ENCODE measurements at places on chromosomes 16 and 17.
A peak's percentile ranks its signal among the peaks of the same experiment; 100 is the strongest.

DNA sequence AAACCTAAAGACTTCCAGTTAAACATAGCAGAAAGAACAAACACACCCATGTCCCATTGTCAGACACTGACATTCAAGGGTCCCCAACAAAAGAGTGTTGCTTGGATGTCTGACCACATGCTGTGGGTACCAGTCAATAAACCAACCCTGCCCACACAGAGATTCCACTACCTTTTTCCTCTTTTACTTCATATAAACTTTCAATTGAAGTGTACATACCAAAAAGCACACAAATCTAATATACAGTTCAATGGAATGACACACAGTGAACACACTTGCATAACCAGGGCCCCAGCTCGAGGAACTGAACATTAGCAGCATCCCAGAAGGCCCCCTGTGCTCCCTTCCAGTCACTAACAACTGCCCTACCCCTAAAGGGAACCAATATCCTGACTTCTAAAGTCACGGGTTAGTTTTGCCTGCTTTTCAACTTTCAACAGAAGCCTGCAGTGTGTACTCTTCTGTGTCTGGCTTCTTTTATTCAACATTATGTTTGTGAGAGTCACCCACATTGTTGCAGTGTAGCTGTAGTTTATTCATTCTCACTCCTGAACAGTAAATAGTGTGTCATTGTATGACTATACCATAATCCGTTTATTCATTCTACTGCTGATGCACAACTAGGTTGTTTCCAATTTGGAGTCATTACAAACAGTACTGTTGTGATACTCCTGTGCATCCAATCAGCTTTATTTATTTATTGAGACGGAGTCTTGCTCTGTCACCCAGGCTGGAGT lies 18.0 kb downstream of the CFDP1 start:
- no peak for DNase-seq

GRCh38 chr17:59493867-59494266 lies 71.5 kb upstream of the DHX40 start:
- no peak for DNase-seq

- DNase-seq, result no peak
Observed at GRCh38 chr16:23323224-23324030, 21.3 kb downstream of the SCNN1B start.

DNA sequence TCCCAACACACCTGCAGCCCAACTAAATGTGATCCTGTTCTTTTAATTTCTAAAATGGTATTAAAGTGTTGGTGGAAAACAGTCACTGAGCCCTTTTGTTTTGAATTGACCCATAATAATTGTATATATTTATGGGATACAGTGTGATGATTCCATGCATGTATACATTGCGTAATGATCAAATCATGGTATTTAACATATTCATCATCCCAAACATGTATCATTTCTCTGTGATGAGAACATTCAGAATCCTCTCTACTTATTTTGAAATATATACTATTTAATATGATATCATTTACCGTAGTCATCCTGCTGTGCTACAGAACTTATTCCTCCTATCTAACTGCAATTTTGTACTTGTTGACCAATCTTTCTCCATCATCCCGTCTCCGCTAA lies 14.0 kb upstream of the MYH10 start:
- no peak for DNase-seq

DNA sequence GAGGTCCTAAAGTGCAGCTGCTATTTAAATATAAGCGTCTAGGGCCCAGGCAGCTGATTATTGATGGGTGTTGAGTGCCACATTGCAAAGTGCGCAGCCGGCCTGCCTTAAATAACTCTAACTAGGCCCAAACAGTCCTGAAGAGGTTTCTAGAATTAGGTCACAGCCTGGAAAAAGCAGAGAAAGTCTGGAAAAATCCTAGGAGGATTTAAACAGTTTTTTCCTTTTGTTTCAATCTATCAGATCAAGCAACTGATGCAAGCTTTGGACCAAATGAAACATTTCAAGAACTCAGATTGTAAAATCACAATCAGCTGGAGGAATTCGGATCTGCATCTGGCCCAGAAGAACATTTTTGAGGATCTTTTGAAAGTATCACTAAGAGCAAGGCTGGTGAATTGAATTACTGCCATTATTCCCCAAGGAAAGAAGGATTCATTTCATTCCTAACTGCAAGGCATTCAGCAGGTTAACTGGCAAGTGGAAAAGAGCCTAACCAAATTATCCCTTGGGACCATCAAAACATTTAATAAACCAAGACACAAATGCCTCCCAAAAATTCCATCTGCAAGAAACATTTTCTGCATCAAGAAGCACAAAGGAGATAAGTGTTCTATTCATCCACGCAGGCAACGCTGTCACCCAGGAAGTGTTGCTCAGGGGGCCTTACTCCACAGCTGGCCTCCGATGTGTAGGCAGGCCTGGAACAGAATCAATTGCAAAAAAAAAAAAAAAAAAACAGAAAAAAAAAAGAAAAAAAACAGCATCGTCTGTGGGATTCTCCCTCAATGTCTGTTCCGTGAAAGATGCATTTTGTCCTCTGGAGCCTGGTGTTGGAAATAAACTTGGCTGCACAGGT lies 46.1 kb downstream of the IRX3 start:
- DNase-seq, result no peak

- no peak for DNase-seq
Observed at GRCh38 chr17:75087182-75087557, 584 bp upstream of the SLC16A5 start.

DNA sequence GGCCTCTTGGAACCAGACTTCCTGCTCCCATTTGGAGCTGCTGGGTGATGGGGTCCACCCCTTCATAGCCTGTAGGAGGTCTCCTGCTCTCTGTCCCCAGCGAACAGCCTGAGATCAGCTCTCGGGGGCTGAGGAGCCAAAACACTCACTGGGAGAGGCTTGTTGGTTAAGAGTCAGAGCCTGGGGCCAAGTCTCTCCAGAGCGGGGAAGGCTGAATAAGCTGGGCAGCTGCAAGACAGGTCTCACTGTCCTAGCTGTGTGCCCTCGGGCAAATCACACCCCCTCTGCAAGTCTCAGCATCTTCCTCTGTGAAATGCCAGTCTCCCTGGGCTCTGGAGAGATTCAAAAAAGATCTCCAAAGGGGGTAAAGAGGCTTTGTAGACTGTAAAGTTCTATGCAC lies 174.6 kb downstream of the WSCD1 start:
- no peak for DNase-seq

DNA sequence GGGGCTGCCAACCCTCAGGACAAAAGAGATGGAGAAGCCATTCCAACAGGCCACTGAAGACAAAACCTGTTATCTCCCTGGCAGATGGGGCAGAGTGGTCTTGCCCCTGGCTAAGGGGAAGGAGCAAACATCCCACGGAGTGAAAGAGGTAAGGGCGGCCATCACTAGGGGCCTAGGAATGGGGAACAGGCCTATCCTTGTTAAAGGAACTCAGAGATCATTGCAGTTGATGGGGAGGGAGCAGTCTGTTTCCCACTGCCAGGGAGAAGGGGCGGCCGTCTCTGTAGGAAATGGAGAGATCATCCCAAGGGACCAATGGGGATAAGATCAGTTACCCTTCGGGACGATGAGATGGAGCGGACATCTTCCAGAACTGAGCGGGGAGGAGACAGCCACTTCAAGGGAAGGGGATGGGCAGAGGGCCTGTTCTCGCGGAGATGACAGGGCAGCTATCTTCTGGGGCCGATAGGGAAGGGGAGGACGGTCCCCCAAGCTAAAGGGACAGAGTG lies 581 bp upstream of the TMEM208 start:
- no peak for DNase-seq

DNA sequence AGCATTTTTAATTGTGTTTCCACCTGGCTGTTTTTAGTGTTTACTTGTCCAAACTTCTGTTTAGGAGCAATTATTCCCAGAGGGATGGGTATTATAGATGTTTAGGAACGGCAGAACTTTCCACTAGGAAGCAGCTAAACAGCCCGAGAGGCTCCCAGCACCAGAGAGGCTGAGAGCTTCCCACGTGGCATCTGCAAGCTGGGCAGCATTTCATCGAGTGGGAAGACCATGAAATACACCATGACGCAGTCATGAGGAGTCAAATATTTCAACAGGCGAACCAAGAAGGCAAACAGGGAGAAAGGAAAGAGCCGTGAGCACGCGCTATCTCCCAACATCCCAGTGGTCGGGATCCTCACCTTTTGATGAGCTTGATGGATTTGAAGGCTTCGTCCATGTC lies 24.1 kb downstream of the TMEM204 start:
- DNase-seq, result no peak

GRCh38 chr16:3578121-3578520 lies 918 bp upstream of the NLRC3 start:
- peak; percentile 33 for DNase-seq

DNA sequence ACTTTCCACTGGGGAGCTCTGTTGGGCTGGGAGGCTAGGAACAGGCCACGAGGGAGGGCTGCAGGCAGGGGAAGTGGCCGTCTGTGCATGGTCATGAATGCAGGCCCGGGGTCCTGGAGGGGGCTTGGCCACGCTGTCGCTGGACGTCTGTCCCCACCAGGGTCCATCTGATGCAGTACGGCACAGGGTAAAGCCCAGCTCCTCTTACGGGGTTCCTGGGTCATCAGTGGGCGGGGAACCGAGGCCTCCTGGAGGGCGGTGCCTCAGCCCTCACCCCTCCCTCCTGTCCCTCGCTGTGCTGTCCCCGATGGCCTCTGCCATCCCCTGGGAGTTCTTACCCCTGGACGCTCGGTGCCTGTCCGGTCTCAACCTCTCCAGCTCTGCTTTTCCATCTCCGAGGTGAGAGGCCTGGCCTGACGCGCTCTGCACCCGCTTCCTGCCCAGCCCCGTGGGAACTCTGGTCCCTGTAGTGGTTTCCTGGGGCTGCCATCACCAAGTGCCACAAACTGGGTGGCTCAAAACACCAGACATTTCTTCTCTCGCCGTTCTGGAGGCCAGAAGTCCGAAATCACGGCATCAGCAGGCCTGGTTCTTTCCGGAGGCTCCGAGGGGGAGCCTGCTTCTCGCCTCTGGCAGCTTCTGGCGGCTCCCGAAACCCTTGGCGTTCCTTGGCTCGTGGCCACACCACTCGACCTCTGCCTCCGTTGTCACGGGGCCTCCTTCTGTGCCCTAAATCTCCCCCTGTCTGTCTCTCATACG lies 182.8 kb downstream of the SEC14L1 start:
- no peak for DNase-seq

- no peak for DNase-seq
Observed at GRCh38 chr17:71252436-71252835, 868.4 kb upstream of the SOX9 start.

DNA sequence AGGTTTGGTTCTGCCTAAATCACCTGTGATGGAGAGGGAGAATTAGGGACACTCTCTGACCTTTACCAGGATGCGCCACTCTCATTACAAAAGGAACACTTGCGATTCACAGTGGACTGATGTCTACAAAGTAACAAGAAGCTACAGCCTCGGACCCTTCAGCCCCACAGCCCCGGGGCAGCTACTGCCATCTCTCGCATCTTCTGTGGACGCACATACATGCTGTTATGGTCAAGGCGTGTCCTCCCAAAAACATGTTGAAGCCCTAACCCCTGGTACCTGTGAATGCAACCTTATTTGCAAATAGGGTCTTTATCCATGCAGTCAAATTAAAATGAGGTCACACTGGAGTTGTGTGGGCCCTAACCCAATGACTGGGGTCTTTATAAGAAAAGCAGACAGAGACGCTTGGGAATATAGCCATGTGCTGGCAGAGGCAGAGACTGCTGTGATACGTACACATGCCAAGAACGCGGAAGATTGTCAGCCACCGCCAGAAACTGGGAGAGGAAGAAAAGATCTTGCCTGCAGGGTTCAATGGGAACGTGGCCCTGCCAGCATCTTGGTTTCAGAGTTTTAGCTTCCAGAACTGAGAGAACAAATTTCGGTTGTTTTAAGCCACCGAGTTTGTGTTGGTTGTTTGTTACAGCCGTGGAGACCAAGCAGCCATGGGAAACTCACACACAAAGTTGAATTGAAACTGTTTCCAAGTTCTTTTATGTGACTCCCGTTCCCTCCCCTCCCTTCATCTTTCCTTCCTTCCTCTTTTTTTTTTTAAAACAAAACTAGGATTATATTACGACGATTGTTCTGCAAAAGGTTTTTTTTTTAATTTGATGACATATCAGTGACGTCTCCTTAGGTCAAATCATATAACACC lies 23.1 kb downstream of the ATP2C2 start:
- DNase-seq, result no peak

- no peak for DNase-seq
Observed at GRCh38 chr17:57557834-57558681, 187.0 kb downstream of the CCDC182 start.

DNA sequence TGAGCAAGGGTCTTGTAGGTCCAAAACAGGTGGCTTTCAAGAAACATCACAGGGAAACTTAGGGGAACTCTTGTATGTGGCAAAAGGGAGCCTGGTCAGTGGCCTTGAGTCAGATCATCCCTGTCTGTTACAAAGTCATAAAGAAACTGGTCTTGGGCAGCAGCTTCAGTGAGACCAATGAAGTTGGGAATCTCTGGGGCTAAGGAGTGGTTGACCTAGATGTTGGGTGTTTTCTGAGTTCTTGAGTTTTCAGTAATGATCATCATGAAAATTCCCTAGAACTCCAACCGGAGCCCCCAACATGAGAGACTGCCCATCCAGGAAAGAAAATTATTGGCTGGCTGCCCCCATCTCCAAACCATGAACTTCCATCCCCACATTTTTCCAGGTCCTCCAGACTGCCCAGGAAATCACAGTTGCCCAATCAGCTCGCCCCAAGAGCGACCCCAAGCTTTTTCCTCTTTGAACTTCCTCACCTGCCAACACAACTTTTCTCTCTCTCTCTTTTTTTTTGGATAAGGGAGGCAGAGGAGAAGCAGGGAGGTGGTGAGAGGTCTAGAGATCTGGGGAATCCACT lies 3.9 kb downstream of the CCR7 start:
- no peak for DNase-seq

DNA sequence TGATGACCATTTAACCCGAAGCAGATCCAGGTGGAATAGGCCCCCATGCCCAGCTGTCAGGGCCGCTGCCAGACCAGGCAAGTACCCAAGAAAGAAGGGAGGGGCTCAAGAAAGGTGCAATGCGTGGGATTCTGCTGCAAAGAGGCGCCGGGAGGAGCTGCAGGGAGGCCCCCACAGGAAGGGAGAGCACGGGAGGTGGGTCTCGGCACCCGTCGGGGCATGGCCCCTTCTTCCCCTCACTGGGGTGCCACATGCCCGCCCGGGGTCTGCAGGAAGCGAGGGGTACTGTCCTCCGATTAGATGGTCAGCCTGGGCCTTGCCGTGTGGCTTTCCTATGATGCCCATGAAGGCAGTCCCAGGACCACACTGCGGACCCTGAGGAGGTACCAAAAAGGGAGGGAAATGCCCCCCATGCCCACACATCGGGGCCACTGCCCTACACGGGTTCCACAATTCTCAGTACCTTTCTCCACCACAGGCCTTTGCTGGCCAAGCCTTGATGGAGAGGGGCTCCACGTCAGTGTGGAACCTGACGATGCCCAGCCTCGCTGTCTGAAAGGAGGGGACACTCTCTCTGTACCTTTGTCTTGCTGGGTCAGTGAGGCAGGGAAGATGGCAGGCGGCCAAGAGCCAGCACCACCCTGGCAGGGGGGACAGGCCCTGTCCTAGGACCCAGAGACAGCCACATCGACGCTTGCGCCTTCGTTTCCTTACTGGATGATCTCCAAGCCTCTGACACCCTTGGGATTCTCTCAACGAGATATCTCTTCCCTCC lies 45.5 kb upstream of the DNAH17 start:
- DNase-seq, result no peak
